ENCODE measurements at places on chromosomes 7 and 10. TPM values are rescaled to one million over a fixed set of nuclear protein-coding genes. Genes with fewer than 3 reads are reported as not detected.

GRCh38 chr7:29563590-29564495 is at the start of gene PRR15:
Gene PRR15, plus strand, starts transcription at chr7:29563835. Its CDS starts 2,495 bp downstream, at chr7:29566330.
- no peak for DNase-seq

DNA sequence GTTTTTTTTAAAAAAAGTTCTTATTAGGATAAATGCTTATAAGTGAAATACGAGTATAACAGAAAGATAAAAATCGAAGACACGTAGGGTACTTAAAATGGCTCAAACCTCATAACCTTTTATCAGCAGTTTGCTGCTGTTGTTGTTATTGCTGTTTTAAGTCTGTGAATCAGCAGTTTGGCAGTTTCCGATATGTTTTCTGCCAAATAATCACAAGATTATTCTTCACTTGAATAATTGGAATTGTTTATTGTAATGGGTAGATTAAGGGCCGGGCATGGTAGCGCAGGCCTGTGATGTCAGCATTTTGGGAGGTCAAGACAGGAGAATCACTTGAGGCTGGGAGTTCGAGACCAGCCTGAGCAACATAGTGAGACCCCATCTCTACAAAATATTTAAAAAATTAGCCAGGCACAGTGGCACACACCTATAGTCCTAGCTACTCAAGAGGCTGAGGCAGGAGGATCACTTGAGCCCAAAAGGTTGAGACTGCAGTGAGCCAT is 177.6 kb downstream of the VTI1A start:
- DNase-seq = no peak

GRCh38 chr10:129372172-129372571 is 94.9 kb upstream of the MGMT start:
- no peak for DNase-seq

- no peak for DNase-seq
These were observed 13.2 kb upstream of the HPSE2 start for GRCh38 chr10:99248824-99249223.

DNA sequence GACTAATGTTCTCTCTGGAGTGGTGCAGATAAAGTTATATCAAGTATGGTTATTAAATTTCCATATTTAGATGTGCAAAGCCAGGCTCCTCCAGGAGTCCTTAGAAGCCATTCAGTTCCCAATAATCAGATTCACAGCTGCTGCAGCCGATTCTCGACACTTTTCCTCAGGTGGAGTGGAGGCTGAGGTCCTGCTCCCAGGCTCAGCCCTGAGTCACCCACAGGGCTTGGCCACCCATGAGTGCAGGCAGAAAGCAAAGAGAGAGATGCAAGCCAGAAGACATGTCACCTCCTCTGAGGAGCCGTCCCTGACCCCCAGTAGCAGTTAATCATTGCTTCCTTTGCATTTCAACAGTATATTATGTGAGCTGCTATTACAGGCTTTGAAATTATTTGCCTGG is 36.3 kb upstream of the NANOS1 start:
- no peak for DNase-seq

GRCh38 chr7:836429-836828 is 4.2 kb downstream of the SUN1 start:
- DNase-seq = no peak

GRCh38 chr10:72814099-72814790 is 79.3 kb upstream of the OIT3 start:
- no peak for DNase-seq

- DNase-seq = no peak
These were observed 256.1 kb downstream of the INHBA start for GRCh38 chr7:41446606-41447449.

- no peak for DNase-seq
These were observed 144.9 kb downstream of the HGF start for GRCh38 chr7:81624650-81625631.

GRCh38 chr7:80957226-80957777 is 38.5 kb upstream of the SEMA3C start:
- no peak for DNase-seq

GRCh38 chr7:148927123-148928045 is 43.3 kb upstream of the EZH2 start:
- DNase-seq = no peak

DNA sequence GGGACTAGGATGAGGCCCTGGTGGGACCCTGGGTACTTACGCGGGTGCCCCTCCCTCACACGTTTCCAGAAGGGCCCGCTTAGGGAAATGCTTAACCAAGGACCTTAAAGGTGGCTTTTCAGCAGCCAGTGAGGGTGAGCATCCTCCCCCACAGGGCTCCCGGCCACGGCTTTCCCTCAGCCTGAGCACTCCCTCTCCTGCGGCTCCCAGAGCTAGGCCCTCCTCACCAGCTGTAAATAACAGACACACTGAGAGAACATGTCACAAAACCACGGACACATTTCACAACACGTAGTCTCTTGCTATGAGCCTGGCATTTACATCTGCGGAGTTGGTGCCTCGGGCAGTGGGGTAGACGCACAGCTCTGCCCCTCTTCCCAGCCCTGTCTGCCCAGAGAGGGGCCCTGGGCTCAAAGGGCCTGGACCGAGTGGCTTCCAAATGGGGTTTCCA is 25.2 kb downstream of the GRID1 start:
- DNase-seq = no peak

GRCh38 chr7:20440472-20441105 is 109.9 kb downstream of the ITGB8 start:
- peak; percentile 68 for DNase-seq

GRCh38 chr10:115827231-115828009 is 445.6 kb downstream of the GFRA1 start:
- DNase-seq = no peak

- no peak for DNase-seq
These were observed 63.0 kb downstream of the FAS start for GRCh38 chr10:89053555-89053954.

DNA sequence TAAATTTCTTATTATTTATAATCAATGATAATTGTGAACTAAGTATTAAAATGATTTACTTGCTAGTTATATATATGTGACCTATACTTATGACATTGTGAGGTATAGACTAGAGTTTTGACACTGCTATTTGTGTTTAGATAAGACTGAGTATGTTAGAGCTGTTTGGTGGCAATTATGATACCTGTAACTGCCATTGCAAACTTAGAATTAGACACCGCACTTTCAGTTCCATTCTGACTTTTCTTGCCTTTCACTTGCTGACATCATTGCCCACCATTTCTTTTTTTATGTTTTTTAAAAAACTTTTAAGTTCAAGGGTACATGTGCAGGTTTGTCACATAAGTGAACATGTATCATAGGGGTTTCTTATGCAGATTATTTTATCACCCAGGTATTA is 214.5 kb downstream of the MBL2 start:
- no peak for DNase-seq

DNA sequence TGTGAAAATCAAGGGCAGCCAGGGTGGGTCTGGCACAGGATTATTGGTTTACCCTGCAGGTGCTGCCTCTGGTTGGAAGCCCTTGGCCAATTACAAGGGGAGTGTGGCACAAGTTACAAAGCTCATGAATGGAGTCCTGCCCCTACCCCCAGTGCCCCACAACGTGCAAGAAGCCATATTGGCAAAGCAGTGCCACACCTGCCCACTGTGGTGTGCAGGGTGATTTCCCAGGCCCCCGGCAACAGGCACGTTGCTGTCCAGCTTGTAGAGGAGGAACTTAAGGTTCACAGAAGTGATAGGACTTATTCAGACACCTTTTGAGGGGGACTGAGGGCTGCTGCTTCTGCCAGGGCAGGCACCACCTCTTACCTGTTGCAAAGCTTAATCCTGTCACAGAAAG is 11.4 kb downstream of the LHPP start:
- no peak for DNase-seq

DNA sequence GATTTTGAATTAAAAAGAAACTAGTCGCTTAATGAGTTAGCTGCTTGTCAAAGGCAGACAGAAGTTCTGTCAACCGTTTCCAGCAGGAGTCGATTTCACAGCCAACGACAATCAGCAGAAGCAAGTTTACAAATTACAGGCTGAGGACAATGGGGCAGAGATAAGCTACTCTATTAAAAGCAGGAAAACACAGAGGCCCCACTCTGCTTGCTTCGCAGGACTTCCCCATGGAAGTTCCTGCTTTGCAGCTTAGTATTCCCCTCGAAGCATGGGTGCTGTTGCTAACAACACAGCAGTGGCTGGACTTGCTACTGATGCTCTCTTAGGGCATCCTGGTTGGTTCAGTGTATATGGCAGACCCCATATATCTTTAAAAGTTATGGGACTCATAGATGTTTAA is 50.8 kb upstream of the KLF6 start:
- no peak for DNase-seq

GRCh38 chr7:34365611-34366010 is 292.4 kb upstream of the NPSR1 start:
- DNase-seq = no peak

- no peak for DNase-seq
These were observed 137.8 kb downstream of the GATA3 start for GRCh38 chr10:8192301-8192700.

DNA sequence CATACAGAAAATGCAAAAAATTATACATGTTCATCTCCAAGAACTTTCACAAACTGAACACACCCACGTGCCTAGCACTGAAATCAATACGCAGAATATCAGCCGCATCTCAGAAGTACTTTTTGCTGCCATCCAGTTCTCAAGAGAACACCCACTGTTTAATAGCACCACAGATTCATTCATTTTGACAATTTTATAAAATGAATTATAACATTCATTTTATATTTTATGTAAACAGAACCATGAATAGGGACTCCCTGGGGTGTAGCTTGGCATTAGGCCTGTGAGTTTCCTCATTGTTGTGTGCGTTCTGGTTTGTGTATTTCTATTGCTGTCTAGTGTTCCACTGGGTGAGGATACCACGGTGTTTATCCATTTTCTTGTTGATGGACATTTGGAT is 77.3 kb upstream of the PIP4K2A start:
- DNase-seq = no peak

GRCh38 chr10:43524434-43525247 is 49.8 kb downstream of the ZNF239 start:
- no peak for DNase-seq

DNA sequence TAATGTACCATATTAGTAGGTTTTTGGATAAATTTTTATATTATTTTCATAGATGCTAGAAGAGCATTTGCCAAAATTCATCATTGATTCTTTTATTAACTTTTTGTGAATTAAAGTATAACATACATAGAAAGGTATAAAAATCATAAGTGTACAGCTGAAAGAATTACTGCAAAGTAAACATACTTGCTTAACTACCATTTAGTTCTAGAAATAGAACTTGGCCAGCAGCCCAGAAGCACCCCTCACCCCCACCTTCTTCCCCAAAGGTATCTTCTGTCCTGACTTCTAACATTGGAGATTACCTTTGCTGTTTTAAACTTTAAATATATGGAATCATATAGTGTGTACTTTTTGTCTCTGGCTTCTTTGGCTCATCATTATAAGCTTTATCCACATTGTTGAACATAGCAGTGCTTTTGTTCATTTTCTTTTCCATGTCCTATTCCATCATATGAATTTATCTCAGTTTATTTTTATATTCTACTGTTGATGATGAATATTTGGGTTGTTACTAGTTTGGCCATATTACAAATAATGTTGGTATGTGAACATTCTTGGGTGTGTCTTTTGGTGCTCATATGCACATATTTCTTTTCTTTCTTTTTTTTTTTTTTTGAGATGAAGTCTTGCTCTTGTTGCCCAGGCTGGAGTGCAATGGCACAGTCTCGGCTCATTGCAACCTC is 142.8 kb downstream of the ADK start:
- peak; percentile 53 for DNase-seq

- no peak for DNase-seq
These were observed 301.5 kb downstream of the FZD1 start for GRCh38 chr7:91565499-91566401.

GRCh38 chr10:73887294-73888039 is 13.1 kb upstream of the CAMK2G start:
- DNase-seq = no peak

GRCh38 chr10:34716958-34717357 is 98.1 kb downstream of the PARD3 start:
- no peak for DNase-seq

Gene C10orf53
- not detected for polyA plus RNA-seq

Gene LIPF
- polyA plus RNA-seq = not detected

Gene CCDC7
- 1.9 TPM for polyA plus RNA-seq

Gene ADCY1
- 0.01 TPM for polyA plus RNA-seq

Gene RFC2
- 112 TPM for polyA plus RNA-seq

Gene UBE2D1
- polyA plus RNA-seq = 9.0 TPM

Gene PHKG1
- polyA plus RNA-seq = 0.45 TPM

Gene ASAH2
- 11.0 TPM for polyA plus RNA-seq

Gene MET
- polyA plus RNA-seq = 0.90 TPM

Gene SNX10
- polyA plus RNA-seq = 6.9 TPM
